ENCODE measurements at places on chromosomes 7 and 10.

- DNase-seq = no peak
These were observed 110.1 kb downstream of the CCNY start for GRCh38 chr10:35446439-35446838.

DNA sequence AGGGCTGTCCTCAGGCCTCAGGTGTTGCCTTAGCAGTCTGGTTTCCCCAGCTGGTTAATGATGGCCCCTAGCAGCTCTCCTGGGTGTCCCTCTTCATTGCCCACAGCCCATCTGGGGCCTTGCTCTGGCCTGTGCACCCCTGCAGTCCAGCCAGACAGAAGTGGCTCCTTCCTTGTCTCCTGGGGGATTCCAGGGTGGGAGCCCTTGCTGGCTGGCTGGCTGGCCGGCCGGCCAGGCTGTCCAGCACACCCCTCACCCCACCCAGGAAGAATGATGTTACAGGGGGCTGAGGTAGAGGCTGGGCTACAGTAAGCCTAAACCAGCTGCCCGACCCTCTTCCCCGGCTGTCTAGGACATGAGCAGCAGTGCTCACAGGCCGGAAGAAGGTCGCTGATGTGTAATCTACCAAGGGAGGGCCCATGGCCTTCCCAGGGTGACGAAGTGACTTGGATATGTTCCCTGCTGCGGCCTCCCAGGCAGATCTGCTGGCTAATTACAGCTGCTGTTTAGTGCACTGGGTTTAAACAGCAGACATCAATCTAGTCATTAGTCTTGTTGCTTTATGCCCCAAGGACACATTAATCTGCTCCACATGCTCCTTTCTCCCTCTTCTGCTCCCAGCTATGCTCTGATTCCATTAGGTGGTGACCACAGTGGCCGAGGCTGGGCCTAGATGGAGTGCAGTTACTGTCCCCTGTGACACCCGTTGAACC, 53.8 kb upstream of the LRRC4 start:
- DNase-seq = no peak

GRCh38 chr10:12471135-12471534, 121.8 kb downstream of the CAMK1D start:
- no peak for DNase-seq

- DNase-seq = no peak
These were observed 546.5 kb upstream of the SEMA3D start for GRCh38 chr7:85733169-85733915.

DNA sequence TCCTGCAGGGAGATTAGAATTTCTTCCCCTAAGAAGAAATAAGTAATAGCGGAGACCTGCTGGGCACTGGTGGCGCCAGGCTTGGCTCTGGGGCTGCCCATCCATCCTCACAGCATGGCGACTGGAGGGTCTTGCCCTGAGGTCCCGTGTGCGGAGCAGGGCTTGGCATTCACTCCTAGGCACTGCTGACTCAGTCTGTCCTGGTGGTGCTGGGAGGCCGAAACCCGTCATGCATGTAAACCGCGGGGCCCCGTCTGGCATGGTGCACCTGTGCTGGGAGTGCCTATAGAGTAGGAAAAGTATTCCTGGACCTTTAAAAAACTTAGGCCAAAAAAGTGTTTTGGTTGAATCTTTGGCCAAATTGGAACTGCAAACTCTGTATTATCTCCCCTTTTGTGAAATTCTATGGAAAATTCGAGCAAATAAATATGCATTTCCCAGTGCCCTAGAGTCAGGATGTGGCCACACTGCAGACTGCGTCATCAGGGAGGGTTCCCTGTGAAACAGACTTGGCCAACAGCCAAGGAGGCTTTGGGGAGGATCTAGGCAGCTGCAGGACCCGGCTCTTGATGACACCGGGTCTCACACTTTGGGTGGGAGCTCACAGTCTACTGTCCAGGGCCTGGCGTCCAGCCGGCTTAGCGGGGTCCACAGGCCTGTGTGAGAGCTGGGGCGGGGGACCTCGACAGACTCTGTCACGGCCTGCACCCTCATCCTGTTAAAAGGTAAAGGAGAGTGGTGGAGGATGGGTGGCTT, 122.3 kb downstream of the VIPR2 start:
- no peak for DNase-seq

All from stimulated activated naive CD4-positive, alpha-beta T cell treated with Interleukin-2 at 50 U/mL for 16 hours (primary cell).